ENCODE measurements at places on chromosomes 5 and 9. TPM values are rescaled to one million over a fixed set of nuclear protein-coding genes. Genes with fewer than 3 reads are reported as not detected.

Gene LIFR
- 75.0 TPM for total RNA-seq

Gene STOML2
- total RNA-seq: 67.9 TPM

Gene RORB
- total RNA-seq: 0.62 TPM

GRCh38 chr9:110168486-110168885 is 39.5 kb downstream of the C9orf152 start:
- DNase-seq: no peak

DNA sequence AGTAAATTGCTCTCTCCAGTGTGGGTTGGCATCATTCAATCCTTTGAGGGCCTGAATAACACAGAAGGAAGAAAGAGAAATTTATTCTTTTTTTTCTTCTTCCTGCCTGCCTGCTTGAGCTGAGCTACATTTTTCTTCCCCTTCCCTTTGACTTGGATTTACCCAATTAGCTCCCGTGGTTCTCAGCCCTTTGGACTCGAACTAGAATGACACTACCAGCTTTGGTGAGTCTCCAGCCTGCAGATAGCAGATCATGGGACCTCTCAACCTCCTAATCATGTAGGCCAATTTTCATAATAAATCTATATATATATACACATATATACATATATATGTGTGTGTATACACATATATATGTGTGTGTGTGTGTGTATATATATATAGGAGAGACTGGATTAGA is 128.6 kb downstream of the ISOC1 start:
- no peak for DNase-seq

DNA sequence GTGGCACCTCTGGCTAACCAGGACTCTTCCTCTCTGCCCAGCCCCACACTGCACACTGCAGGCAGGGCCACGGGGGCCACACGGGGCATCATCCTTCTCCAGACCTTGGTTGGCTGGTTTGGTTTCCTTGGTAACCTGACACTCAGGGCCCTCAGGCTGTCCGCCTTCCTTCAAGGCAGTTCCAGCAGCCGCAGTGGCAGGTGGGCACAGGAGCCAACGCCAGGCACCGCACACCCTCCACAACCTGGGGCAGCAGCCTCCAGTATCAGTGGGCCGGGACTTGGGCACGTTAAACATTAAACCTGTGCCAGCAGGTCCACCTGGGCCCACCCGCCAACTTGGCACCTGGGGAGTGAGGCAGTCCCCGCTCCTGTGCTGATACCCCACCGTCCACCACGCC is 1.9 kb downstream of the NPDC1 start:
- DNase-seq: no peak

- DNase-seq: no peak
Measured at GRCh38 chr5:23776684-23777083, 269.3 kb downstream of the PRDM9 start.

DNA sequence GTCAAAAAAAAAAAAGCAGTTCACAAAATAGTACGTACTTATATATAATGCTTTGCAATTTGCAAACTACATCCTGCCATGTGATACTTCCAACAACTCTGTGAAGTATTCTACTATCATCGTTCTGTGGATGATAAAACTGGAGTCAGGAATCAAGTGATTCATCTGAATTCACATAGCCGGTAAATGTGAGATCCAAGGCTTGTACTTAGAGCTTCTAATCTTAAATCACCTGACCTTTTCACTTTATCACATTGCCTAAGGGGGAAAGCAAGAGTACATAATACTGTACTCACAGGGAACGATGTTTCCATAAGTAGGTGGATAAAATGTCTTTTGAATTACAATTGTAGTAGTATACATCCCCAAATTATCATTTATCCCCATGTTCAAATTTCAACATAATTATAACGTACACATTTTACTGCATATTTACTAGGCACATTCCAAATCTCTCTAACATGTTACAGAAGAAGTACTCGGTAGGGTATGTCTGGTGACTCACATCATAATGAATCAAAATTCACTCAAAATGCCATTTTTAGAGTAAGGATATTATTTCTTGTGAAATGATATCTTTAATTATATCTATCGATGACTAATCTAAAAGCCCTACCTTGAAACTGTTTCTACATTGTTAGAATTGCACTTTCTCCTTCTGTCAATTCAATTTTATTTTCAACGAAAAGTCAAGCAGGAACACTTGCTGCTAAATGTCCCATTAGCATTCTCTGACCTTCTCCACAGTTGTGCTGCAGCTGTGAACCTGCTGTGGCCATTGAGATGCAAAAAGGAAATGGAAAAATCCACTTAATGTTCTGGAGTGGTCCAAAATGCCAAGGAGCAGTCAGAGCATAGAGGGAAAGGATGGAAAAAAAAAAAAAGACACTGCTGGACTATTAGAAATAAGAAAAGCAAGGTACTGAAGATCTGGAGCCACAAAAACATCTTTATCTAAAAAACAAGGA is 78.9 kb downstream of the OR2K2 start:
- DNase-seq: no peak

DNA sequence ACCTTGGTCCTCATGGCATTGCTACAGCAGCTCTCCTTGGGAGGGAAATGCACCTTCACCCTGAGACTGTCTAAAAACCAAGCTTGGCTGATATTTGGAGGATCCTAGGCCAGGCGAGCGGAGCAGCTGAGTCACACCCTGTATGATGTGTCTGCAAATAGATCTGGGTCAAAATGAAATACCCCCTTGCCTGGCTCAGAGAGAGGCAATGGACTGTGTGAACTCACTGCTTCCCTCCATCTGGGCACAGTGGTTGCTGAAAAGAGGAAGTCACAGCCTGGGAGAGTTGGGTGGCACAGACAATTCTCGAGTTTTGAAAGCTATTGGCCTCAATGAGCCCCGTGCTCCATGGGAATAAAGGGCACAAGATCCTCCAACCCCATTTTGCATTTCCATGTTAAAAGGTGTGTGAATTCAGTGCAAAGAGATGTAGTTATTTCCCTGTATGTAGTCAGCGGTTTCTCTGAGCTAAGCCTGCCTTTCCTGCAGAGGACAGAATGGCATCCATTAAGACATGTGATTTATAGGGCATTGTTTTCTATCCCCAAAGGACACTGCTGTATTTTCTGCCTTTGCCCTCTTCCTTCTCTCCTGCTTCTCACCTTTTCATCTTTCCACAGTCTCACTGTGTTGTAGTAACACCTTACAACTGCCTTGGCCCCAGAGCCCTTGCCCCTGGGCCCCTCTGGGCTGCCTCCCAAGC is 177.2 kb downstream of the GADD45G start:
- DNase-seq: peak; percentile 71

DNA sequence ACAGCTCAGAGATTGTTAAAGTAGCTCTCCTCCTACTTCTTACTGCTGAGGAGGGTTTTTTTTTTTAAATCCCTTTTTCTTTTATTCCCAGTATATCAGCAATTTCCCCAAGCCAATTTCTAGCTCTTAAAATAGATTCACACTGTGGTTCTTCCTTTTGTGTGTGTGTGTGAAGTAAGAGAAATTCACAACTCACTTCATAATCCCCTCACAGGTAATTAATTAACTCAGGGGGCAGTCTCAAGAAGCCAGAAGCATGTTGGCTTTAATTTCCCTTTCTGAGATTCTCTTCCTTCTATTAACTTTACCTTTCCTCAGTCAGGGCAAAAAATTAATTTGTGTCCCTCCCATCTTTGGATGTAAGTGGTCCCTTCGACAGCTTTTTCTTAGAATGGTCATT is 71.0 kb upstream of the HMHB1 start:
- no peak for DNase-seq

DNA sequence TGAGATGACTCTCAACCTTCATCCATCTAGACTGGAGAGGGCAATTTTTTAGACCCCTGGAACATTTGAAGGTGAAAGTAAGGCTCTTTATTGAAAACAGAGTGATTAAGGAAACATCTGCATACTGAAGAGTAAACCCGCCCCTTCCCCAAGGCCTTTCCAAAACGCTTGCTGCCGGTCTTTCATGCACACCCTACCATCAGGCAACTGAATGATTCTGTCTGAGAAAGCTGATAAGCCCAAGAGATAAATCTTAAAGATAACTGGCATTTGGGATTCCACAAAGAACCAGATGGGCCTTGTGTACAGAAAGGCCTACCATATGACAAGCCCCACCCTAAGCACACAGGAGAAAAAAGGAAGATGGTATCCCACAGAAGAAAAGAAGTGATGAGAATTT is 54.4 kb upstream of the PIK3R1 start:
- no peak for DNase-seq

GRCh38 chr5:163497315-163497714 is 8.1 kb upstream of the MAT2B start:
- DNase-seq: no peak

- DNase-seq: no peak
Measured at GRCh38 chr5:115392611-115393010, 96.2 kb upstream of the CCDC112 start.

GRCh38 chr9:104342552-104342951 is 161.5 kb upstream of the OR13F1 start:
- no peak for DNase-seq

GRCh38 chr5:52523701-52524100 is 264.0 kb upstream of the ITGA1 start:
- DNase-seq: no peak

- no peak for DNase-seq
Measured at GRCh38 chr5:38515092-38515491, 41.4 kb downstream of the LIFR start.

- no peak for DNase-seq
Measured at GRCh38 chr9:83996126-83996525, 15.5 kb downstream of the RMI1 start.

DNA sequence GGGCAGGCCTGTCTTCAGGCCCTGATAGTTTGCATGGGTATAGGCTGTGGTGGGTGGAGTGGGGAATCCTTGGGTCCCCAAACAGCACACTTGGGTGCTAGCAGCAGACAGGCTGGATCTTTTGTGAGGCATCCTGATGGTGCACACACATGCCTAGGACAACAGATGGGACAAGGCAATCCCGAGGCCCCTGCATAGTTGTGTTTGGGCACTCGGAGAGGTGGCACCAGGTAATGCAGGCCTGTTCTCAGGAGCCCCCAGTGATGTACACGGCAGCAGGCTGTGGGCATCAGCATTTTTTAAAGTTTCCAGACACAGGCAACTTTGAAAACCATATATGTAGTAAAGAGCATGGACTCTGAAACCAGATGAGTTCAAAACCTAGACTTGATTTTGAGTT is 65.4 kb downstream of the EPB41L4A start:
- DNase-seq: no peak

DNA sequence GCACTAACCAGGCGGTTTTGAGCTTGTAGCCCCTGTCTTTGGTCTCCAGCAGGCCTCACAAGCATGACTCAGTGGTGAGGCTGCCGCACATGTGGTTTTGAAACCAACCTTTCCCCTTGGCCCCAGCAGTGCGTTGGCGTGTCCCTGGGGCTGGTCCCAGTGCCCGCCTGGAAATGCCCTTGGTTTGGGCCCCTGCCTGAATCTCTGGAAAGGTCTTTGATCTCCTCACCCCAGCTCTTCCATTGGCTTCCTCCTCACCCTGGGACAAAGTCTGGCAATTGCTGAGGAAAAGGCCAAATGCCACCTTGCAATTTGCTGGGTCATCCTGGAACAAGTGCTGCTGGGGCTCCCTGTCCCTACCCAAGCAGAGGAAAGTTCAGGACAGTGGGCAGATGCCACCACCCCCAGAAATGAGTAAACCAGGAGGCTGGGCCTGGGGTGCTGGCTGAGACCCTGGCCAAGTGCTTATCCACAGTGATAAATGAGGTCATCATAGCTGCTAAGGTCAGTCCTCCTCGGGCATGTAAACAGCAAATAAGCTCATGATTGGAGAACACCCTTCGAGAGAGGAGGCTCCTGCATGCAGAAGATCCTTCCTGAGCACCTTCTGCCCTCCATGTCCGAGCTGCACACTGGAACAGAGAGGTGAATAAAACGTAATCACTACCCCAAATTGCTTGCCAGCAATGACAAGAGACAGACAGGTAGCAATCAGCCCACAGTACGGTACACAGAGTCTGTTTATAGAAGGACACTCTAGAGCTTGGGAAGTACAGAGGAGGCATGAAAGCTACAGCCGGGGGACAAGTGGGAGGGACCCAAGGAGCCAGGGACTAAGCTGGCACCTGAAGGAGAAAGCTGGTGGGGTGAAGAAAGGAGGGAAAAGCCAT is 98.9 kb upstream of the CPEB4 start:
- no peak for DNase-seq

DNA sequence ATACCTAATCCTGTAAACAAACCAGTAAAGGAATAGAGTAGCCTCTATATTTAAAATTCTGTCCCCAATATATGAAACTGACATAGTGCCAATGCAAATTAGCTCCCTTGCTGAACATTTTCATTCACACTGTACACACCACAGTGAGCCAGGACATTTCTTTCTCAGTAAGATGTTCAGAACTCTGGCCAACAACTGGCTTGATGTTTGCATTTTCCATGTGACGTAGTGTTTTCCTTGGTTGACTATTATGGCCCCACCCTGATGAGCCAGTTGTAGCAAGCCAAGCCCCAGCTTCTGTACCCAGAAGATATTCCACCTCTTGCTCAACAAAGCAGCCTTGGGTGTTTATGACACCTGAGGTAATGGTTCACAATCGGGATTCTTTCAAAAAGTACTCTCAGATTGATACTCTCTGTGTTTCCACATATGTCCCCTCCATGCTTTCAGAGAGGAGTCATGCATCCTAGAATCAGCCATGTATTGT is 17.7 kb upstream of the ANXA1 start:
- no peak for DNase-seq

DNA sequence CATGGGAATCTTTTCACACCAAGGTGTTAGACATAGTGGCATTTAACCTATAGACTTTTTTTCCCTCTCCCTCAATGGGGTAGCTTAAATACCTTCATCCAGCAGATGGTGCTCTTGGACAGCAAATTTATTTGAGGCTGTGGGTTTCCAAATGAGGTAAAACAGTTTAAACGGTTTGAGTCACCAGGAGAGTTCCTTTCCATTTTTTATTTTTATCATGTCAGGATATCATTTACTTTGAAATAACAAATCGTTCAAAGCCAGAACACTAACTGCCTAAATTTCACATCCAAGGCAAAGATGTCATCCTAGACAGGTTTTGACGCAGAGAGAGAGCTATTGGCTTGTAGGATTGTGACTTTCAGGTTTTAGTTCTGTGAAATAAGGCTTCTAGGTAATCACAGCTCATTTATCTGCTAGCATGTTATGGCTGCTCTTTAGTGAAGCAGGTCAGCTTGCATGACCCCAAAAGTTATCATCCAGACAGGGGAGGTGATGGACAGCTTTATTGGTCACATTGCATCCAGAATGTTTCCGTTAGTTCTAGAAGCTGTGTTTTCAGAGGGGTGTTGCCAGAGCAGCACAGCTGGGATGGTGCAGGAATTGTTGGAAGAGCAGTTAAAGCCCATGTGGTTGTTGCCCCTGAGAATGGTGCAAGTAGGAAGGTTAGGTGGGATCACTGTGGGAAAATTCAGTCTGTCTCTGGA is 69.8 kb downstream of the KDM4C start:
- peak; percentile 9 for DNase-seq

DNA sequence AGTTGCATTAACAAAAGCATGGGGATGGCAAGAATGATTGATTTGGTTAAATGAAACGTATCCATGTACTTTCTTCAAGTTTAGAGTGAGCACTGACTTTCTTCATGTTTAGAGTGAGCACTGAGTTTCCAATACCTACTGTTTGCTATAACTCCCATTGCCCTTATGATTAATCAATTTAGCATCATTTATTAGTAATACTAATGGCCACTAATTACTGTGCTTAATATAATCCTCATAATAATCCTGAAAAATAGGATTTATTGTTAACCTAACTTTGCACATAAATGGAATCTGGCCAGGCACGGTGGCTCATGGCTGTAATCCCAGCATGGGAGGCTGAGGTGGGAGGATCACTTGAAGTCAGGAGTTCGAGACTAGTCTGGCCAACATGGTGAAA is 22.1 kb upstream of the GPR21 start:
- no peak for DNase-seq
